OCI-LY7 (cell line): ENCODE measurements at places on chromosomes 6 and 20.
A peak's percentile ranks its signal among the peaks of the same experiment; 100 is the strongest.

GRCh38 chr6:47195011-47195650 is 114.6 kb downstream of the TNFRSF21 start:
- no peak for DNase-seq

- DNase-seq: peak; percentile 8
Observed at GRCh38 chr6:109309917-109310316, 72.3 kb downstream of the CD164 start.

DNA sequence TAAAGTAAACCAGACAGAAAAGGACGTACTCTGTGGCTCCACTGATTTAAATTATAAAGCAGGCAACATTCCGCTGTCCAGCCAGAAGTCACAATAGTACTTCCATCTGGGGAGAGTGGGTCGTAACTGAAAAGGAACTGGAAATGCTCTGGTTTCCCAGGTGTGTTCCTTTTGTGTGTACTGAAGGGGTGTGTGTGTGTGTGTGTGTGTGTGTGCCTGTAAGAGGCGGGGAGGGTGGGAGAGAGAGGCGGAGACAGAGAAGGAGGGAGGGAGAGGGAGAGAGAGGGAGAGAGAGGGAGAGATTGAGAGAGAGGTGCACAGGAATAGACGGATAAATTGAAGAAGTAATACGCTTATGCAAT is 178.4 kb upstream of the ZNF184 start:
- no peak for DNase-seq

GRCh38 chr6:118869350-118869749 is 24.6 kb upstream of the ASF1A start:
- no peak for DNase-seq

DNA sequence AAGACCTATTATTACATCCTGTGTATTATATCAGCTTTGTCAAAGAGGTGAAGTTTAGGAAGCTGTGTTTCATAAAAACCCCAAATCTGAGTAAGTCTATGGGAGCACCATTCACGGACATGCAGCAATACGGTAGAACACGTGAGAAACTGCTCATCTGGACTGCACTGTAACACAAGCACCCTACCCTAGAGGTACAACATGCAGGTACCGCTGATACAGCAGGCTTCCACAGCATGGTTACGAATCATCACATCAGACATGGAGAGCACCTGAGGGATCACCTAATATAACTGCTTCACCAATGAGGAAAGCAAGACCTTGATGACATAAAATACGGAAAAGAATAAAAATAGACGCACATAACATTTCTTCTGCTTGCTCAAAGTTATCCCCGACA is 96.7 kb downstream of the GMDS start:
- no peak for DNase-seq

DNA sequence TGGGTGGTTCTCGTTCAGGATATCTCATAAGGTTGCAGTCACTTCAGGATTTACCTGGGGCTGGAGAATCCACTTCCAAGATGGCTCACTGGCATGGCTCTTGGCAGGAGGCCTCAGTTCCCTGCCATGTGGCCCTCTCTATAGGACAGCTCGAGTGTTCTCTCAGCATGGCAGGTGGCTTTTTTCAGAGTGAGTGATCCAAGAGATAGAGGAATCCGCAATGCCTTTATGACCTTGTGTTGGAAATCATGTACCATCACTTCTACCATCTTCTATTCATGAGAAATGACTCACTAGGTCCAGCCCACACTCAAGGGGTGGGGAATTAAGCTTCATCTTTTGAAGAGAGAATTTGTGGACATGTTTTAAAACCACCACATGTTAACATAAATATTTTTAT is 37.8 kb downstream of the PPP1R16B start:
- DNase-seq: peak; percentile 36

DNA sequence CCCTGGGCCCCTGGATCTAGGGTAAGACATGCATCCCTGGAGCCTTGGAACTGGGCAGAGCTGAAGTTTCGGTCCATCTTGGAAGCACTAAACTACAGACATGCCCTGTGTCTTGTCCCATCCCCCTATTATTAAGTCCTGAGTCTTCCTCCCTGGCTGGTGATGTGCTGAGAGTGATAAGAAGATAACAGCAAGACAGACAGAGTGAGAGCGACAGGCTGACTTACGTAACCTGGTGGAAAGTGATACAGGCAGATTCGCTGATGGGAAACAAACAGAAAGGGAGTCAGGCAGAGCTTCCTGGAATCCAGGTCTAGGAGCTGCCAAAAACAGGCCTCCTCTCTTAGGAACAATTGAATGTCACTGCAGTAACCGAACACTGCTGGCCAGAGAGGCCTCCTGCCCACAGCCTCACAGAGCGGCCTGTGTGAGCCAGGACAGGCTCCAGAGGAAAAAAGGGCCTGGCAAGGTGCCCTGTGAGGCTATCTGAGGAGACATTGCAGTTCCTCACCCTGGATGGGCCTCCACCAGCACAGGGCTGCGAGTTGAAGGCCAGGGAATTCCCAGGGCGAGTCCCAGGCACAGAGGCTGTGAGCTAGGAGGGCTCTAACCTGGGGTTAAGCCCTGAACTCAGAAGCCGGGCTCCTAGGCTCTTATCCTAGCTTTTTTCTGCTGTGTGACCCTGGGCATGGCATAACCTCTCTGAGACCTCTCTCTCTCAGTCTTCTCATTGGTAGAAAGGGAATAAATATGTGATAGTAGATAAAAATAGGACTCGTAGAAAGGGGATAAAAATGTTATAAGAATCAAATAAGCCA is 34.2 kb upstream of the B4GALT5 start:
- DNase-seq: no peak

- no peak for DNase-seq
Observed at GRCh38 chr6:90045535-90045934, 151.3 kb downstream of the GJA10 start.

GRCh38 chr6:70371454-70372105 is 41.7 kb upstream of the FAM135A start:
- DNase-seq: peak; percentile 68

DNA sequence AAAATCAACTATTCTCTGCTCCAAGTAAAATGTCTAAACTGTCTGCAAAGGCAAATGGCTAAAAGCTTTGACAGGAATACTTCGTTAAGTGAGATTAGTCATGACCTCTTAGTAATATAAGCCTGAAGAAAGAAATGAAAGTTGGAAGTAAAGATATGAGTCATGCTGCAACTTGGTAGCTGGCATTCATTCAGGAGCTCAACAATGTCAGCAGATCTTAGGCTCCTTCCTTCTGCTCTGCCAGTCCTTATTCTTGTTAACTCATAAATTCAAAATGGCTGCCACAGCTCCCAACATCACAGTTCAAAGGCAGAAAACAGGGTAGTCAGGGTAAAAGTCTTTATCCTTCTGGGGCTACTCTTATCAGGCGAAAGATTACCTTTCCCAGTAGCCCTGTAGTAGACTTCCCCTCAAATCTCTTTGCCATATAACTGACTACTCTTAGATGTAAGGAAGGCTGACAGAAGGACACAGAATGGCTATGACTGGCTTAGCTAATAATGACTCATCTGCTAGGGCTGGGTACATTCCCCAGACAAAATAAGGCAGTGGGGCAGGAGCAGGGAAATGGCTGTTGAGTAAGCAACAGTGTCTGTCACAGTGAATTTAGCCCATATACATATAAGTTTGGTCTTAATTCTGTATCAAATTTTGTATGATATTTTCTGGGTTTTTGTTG is 24.4 kb upstream of the C6orf62 start:
- DNase-seq: no peak

DNA sequence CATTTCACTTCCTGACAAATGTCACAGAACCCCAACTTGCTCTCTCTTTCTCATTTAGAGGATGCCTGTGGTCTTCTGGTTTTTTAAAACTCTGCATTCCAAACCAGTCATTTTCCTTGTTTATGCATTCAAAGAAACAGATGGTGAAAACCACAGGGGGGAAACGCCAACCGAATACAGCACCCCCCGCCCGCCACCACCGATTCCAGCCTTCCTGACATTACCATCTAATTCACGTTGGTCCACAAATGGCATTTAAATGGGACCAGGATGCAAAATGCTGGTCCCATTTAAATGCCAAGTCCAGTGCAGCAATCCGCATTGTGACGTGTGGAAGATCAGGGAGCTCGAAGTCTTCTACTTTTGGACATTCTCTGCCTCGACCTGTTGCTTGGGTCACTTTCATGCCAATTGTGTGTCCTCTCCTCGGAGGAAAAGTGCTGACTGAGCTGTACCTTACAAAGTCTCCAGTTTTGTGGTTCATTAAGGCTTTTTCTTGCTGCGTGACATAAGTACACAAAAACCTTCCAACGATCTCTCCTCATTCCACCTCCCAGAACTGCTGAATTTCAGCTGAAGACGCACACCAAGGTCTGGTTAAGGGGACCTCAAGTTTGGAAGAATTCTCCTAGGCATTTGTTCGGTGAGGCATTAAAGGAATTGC is 35.8 kb downstream of the NEDD9 start:
- no peak for DNase-seq

GRCh38 chr20:36644032-36644705 is 1.8 kb downstream of the SLA2 start:
- DNase-seq: peak; percentile 69

DNA sequence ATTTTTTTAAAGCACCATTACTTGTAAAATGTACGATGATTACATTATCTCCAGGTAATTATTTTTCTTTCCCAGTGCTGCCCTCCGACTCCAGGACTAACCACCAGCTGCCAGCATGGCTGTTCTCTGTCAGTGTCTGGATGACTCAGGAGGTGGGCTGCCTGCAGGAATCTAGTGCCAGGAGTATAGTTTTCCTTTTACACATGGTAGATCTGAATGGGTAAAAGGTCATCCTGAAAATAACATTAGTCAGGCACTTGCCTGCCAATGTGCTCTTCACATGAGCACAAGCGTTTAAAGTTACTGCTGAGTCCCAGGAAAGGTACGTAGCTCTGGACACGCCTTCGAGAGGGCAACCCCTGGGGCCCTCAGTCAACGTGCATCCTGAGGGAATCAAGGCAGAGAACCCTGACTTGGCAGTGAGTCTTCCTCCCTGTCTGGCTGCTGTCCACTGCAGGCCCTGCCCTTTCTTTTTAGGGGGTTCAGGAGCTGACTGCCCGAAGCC is 2.4 kb downstream of the DYNLT1 start:
- no peak for DNase-seq

DNA sequence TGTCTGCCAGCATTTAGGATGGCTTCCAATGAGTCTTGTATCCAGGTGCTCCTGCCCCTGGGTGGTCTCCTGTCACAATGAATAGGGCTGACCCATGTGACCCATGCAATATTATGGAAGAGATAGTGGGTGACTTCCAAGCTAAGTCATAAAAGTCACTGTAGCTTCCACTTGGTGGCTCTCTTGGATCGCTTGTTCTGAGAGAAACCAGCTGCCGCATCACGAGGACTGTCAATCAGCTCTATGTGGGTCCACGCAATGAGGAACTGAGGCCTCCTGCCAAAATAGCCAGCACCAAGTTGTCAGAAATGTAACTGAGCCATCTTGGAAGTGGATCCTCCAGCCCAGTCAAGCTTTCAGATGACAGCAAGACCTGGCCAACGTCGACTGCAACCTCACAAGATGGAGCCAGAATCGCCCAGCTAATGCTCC is 14.9 kb upstream of the MATN4 start:
- DNase-seq: peak; percentile 75

- DNase-seq: no peak
Observed at GRCh38 chr6:128899341-128900050, 16.6 kb downstream of the LAMA2 start.

GRCh38 chr20:51565298-51566144 is 23.0 kb upstream of the NFATC2 start:
- DNase-seq: no peak

- peak; percentile 74 for DNase-seq
Observed at GRCh38 chr20:5675103-5676091, 74.8 kb upstream of the SHLD1 start.

DNA sequence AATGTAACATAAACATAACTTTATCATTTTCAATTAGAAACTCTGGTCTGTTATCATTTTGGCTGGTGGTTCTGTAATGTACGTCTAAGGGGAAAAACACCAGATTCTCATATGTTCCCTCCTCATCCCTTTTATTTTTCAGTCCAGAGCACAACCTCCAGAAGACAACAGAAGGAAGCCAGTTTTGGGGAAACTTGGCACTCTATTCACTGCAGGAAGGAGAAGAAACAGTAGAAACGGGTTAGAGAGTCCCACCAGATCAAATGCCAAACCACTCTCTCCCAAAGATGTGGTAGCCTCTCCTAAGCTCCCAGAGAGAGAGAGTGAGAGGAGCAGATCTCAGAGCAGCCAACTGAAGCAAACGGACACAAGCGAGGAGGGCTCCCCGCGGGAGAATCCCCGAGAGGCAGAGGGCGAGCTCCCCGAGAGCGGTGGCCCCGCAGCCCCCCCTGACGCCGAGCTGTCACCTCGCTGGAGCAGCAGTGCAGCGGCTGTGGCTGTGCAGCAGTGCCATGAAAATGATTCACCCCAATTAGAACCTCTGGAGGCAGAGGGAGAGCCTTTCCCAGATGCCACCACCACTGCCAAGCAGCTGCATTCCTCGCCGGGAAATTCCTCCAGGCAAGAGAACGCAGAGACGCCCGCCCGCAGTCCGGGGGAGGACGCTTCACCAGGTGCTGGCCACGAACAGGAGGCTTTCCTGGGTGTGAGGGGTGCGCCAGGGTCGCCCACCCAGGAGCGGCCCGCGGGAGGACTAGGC is 117.8 kb downstream of the RTN4IP1 start:
- peak; percentile 42 for DNase-seq

GRCh38 chr20:19802099-19802491 is 44.0 kb downstream of the RIN2 start:
- DNase-seq: no peak

DNA sequence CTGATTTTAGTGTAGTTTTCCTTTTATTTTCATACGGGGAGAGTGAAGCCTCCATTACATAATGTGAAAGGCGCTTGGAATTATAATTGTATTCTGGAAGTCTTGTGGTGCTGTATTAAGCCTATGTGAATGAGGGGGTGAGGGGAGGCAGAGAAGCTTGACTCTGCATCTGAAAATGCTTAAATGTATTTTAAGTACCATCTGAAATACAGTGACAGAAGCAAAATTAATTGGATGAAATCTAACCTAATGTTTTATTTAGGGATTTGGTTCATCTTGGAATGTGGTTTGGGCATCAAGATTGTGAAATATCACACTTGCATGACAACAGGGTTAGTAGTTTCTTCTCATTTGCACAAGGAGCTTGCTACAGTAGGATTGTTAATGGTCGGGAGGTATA is 41.2 kb downstream of the TMEM200A start:
- DNase-seq: no peak

- no peak for DNase-seq
Observed at GRCh38 chr20:32510601-32511357, 74.4 kb downstream of the NOL4L start.

DNA sequence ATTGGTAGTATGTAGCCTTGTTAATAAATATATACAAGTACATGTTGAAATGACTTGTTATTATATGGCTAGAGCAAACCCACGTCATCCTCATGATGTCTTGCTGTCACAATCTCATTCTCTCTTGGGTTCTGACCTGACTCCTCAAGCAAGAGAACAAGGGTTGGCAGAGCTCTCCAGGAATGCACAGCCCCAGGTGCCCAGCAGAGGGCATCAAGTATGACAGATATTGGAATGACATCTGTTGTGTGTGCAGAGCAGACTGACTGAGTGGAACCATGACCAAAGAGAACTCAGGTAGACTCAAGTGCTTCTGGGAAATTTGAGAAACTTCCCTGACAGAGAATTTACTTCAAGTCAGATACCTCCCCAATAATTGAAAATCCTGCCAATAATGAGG is 90.6 kb downstream of the PAX1 start:
- peak; percentile 4 for DNase-seq
